Stimulated activated CD4-positive, alpha-beta T cell treated with anti-CD3 and anti-CD28 coated beads, Interleukin-4, amount 100 ng/mL, for 48 hours (primary cell): ENCODE measurements at places on chromosomes 12 and 14.

DNA sequence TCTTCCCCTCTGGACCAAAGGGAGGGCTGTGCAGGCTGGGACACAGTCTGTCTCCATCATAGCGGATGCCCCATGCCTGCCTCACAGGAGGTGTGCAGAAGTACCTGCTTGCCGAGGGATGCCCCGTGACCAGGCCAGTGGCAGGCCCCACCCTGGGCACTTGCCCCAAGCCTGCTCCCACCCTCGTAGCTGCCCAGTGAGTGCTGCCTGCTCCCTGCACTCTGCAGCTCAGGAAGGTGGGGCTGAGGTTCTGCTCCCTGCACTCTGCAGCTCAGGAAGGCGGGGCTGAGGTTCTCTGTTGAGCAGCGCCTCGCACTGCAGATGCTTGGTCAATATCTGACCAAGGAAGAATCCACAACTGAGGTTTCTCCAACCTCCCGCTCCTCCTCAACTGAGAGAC lies 6.9 kb downstream of the MMAB start:
- no peak for DNase-seq

DNA sequence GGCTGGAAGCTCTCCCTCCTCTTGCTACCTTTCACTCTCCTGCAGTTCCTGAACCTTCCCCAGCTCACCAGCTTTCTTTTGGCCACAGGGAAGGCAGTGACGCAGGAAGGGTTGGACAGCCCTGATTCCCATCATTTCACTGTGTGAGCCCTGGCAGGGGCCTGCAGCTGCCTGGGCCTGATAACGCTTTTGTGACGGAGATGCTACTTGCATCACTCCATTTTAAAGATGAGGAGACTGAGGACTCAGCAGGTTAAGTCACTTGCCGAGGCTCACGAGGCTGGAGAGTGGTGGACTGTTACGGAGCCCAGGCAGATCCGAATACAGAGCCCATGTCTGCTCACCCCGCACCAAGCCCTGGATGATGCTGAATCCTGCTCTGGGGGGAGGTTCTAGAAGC lies 145.3 kb downstream of the RBM19 start:
- no peak for DNase-seq

DNA sequence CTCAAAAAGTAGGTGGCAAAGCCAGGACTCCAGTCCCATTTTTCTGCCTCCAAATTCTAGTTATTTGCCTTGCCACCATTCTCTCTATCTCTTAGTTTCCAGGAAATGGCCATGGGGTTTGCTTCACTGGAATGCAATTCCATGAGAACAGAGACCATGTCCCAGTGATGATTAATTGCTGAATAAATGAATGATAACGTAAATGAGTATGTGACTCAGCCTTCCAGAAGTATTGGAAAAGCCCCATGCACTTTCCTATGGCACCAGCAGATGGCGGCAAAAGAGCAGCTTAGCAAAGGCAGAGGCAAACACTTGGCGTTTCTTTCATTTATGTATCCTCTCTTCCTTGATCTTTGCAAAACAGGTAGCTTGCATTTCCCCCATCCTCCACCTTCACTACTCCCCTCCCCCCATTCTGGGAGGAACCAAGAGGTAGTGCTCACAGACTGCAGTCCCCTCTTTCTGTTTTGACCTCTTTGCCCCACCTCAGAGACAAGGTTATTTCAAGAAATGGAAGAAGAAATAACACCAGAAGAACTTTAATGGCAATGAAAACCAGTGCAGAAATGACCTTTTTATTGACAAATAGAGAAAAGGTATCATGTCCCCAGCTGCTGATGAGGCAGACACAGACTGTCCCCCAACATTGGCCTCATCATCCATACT lies 21.3 kb downstream of the TBX3 start:
- peak; percentile 66 for DNase-seq

GRCh38 chr14:68135566-68135965 lies 316.0 kb downstream of the RAD51B start:
- DNase-seq = no peak

- DNase-seq = no peak
Measured at GRCh38 chr14:41362139-41362538, 244.5 kb upstream of the LRFN5 start.

- DNase-seq = no peak
Measured at GRCh38 chr12:24723759-24724158, 225.1 kb downstream of the BCAT1 start.

- DNase-seq = no peak
Measured at GRCh38 chr14:85531587-85532373, 1.8 kb downstream of the FLRT2 start.

- no peak for DNase-seq
Measured at GRCh38 chr14:71473843-71474242, 458.4 kb upstream of the RGS6 start.

GRCh38 chr12:100574187-100575074 lies 947 bp downstream of the GAS2L3 start:
- no peak for DNase-seq

- no peak for DNase-seq
Measured at GRCh38 chr12:117502633-117503032, 141.2 kb upstream of the NOS1 start.

DNA sequence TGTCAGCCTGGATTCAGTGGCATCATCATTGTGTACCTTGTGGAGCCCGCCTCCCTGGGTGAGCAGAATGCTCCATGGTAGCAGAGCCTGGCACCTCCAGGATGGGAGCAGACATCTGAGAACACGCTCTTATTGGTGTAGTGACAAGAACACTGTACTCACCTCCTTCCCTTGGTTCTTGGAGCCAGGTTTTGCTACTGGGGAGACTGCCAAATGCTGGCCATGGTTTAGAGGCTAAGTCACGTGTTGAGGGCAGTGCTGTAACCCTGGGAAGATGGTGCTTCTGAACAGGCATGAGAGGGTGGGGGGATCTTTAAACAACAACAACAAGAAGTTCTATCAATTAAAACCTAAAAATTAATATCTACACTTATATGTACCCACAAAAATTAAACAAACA lies 47.6 kb upstream of the ASPG start:
- DNase-seq = no peak

GRCh38 chr12:49874142-49874897 lies 29.4 kb downstream of the FAIM2 start:
- DNase-seq = no peak

GRCh38 chr12:60194678-60195077 lies 598.8 kb downstream of the SLC16A7 start:
- no peak for DNase-seq

DNA sequence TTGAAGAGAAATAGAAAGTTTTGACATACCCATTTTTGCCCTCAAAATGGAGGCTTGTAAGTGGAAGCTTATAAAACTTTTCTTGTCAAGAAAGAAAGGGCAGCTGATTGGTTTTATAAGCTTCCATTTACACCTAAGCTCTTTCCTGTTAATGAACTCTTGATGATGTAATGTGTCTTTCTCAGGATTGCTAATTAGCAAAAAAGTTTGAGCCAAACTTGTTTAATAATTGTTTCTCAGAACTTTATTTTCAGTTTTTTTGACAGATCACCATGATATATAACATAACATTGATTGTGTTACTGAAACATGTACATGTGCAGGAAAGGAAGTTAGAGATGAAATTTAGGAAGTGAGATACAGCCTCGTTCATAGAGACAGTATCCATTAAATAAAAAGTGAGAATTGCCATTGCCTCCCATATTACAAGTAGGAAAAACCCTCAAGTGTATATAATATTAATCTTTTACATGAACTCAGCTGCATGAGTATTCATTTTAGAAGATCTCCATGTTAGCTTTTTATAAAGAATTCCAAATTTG lies 26.8 kb downstream of the RIC8B start:
- DNase-seq = no peak

DNA sequence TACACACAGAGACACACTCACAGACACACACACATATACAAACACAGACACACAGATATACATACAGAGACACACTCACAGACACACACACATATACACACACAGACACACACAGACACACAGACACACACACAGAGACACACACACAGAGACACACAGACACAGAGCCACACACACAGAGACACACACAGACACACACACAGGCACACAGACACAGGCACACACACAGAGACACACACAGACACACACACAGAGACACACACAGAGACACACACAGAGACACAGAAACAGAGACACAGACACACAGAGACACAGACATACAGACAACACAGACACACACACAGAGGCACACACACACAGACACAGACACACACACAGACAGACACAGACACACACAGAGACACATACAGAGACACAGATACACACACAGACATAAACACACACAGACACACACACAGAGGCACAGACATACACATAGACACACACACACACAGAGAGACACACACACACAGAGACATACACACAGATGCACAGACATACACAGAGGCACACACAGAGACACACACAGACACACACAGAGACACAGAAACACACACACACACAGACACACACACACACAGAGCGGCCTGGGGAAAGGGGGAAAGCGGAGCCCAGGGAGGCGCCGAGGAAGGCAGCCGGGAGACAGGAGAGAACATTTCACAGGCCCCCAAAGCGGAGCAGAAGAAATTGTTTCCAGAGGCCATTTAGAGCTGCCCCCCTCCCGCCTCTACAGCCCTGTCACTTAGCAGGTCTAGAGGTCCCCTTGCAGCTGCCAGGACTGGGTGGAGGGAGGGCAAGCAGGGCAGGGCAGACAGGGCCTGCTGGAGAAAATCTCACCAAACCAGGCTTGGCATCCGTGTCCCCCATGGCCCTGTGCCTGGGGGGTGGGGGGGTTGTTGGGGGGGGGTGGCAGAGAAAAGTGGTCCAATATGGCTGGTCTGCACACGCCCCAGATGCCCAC lies 38.9 kb downstream of the SERPINA3 start:
- DNase-seq = no peak
